ENCODE measurements at places on chromosomes 2 and 18.

- DNase-seq: no peak
These were observed 54.2 kb downstream of the DIPK1C start for GRCh38 chr18:74402806-74403433.

GRCh38 chr2:101790416-101790815 lies 92.9 kb downstream of the MAP4K4 start:
- no peak for DNase-seq

DNA sequence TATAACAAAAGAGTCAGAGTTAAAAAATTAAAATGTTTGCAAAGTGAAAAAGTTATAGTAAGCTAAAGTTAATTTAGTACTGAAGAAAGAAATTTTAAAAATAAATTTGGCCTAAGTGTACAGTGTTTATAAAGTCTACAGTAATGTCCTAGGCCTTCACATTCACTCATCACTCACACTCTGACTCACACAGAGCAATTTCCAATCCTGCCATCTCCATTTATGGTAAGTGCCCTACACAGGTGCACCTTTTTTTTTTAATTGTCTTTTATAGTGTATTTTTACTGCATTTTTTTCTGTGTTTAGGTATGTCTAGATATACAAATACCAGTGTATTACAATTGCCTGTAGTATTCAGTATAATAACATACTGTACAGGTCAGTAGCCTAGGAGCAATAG lies 562.9 kb downstream of the PIK3C3 start:
- no peak for DNase-seq

- no peak for DNase-seq
These were observed 258.7 kb downstream of the TTC32 start for GRCh38 chr2:19643117-19643518.

DNA sequence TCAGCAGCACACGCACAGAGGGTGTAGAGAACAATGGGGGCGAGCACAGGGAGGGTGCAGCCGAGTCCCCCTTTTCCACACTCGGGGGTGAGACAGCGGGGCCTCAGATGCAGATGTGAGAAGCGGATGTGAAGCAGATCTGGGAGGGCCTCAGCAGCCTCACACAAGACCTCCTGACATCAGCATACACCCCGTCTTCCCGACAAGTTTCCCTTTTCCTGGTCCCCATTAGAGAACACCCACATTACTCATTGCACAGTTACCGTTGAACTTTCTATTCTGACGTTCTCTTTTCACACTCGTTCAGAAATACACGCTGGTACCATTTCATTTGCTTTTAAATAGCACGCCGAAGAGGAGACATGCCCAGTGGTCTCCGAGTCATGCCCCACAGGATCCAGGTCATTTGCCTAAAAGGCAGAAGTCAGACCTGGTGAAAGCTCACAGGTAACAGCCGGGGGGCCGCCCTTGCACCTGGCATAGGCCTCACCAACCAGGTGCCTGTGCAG lies 129.5 kb upstream of the ID2 start:
- no peak for DNase-seq

- no peak for DNase-seq
These were observed 86.8 kb downstream of the SEMA4F start for GRCh38 chr2:74740741-74741431.

DNA sequence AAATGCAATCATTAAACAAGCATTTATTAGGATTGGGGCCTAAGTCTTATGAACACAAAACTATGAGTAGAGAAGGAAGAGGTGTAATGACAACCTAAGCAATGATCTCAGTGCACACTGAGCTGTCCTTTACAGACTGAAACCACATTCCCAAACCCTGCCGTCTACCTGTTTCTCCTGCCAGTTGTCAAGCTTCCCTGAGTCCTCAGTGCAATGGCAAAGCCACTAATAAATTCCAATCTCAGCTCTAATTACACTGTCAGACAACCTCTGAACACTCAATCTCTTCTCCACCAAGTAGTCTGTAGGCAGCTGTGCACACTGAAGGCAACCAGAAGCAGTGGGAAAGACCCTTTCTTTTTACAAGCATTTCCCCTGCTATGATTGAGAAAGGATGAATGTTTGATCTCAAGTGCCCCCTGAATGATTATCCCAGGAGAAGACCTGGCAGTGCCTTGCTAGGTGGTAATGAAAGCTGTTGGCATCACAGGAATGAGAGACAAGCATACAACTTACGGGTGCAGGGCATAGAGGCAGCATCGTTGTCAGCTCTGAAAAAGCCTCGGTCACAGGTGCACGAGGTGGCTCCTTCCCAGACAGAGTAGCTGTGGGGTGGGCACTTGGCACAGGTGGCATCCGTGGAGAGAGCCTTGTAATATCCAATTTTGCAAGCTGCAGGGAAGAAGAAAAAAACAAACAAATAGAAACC lies 71.4 kb downstream of the EPHA4 start:
- DNase-seq: no peak

DNA sequence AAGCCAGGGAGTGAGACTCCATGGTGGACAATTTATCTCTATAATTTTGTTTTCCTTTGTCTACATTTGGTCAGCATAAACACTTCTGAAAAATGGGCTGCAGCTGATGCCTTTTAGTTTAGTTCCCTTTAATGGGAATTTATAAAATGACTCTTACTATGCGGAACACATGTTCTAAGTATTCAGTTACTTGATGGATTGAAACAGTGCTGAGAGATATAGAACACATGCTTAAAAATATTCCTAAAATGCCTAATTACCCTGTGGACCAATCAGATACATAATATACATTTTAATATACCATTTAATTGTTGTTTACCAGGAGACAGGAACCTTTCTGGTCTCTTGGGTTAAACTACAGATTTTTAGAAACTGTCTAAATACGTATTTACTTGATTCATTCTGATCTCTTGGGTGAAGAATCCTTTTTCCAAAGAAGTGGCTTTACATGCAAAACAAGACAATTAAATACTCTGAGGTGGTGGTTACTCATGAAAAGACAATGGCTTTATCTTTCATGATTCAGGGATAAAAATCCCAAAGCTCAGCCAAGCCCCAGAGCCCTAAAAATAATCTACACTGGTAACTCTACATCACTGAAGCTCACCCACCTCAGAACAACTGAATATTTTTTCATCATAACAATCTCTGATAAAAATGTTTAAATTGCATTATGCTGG lies 128.1 kb upstream of the SERTAD2 start:
- DNase-seq: no peak

DNA sequence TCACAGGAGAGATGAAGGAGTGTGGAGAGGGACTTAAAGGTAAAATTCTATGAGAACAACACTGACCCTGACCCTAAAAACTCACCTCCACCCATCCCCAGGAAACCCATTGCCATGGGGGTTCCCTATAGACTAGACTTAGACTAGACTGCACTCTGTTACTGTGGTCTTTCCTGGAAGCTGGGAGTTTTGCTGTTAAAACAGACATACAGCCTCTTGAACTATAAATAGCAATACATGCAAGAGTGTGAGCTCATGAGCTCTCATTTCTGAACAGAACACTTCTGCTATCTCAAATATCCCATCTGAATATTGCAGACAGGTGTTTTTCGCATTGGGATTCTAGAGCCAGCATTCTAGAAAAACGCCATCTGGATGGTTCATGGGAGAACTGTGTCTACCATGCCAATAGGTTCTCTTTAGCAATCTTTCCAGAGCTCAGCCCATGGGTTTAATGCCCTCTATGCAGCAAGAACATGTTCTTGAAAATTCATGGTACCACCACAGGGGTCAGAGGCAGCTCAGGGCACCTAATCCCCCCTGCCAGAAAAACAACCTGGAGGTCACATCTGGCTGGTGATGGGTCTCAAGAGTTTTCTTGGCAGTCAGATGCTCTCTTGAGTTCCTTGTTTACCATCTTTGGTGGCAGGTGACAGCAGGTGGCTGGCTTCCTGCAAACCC lies 51.9 kb downstream of the SLC14A2 start:
- no peak for DNase-seq

DNA sequence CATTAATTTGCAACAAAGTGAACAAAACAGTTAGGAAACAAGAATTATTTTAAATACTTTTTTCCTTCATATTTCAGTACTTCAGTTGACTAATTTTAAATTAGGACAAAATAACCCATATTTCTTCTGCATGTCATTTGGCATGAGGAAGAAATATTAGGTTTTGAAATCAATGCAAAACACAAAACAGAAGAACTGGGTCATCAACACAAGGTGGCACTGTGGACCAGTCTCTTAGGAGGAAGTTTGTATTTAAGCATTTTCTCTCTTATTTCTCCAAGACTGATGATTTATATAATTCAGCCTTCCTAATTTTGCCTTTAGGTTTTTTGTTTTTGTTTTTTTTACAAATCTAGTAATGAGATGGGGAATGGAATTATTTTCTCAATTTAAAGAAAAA lies 352.8 kb upstream of the KCNH7 start:
- no peak for DNase-seq

DNA sequence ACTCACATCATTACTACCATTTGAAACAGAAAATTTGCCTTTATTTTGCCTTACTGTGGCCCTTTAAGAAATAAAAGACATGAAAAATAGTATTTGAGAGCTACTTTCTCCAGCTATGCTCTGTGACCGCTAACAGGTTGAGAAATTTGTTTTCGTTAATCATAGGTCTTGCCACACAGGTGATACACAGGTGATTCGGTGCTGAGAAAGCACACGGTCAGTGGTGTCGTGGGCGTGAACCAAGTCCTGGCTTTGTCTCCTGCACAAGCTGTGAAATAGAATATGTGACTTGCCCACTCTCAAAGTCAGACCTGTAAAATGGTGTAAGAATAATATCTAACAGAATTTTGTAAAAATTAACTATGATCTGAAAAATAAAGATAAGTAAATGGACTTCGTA lies 155.3 kb upstream of the SLC39A10 start:
- DNase-seq: no peak

DNA sequence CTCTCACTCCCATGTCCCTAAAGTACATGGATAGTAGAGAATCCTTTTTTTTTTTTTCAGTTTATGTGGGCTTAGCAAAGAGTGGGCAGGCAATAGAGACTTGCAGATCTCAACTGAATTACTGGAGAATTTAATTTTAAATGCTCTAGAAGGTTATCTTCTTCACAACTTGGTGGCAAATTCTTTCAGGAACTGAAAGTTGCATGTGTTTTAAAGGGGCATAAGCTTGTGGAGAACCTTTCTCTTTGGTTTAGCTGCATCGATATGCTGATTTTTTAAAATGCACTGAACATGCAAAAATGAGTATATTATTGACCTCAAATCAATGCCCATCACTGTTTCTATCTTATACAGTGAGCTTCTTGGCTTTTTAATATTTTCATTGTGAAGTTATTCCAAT lies 24.9 kb upstream of the GALNT3 start:
- DNase-seq: no peak

- no peak for DNase-seq
These were observed 3.3 kb downstream of the PAX3 start for GRCh38 chr2:222295368-222296062.

GRCh38 chr18:13315000-13315399 lies 96.4 kb downstream of the LDLRAD4 start:
- no peak for DNase-seq

DNA sequence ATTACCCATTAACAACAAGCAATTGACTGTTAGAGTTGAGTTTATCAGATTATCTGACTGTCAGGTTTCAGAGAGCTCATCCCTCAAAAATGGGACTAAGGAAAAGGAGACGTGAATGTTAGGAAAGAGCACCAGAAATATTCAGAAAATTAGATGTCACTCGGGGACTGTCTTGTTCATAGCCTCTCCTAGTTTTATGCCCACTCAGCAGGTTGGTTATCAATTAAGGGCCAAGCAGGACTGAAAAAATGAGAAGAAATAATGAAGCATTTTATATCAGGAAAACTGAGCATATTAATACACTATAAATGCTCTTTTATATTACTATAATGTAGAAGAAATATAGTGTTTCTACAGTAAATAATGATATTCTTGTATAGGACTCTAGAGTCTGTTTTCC lies 188.1 kb upstream of the NRXN1 start:
- no peak for DNase-seq

DNA sequence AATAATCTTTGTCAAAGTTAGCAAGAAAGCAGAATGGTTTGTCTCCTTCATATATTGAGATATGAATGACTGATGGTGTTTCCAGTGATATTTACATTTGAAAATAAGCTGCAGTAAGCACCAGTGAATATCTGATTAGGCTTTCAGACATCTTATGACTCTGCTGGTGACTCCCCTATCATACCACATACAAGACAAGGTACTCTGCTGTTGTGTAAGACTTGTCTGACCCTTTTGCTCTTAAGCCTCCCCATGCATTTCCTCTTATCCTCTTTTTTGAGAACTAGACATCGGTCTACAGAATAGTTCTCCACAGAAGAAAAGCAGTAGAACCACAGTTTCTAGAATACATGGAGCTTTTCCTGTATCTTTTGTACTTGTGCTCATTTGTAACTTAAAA lies 9.3 kb downstream of the POLI start:
- DNase-seq: no peak

DNA sequence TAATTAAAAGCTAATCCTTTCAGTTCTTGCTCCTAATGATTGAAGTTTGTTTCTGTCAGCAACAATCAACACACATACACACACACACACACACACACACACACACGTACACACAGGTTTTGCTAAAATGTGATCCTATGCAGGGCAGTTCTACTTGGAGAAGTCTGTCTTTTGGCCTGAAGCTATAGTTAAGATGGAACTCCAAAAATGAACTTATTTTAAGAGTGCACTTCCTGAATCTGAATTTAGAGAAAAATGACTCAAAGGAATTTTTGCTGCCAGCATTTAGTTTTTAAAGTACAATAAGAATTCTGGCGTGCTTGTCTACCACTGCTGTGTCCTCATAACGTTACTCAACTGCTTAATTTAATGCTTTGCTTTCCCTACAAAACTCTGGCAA lies 6.6 kb downstream of the GALNT5 start:
- DNase-seq: no peak

Measured in stimulated activated CD4-positive, alpha-beta T cell treated with anti-CD3 and anti-CD28 coated beads, Interleukin-12 subunit alpha, Interleukin-12 subunit beta, amount 100 ng/mL, for 24 hours (primary cell).